ENCODE measurements at places on chromosomes 7 and 10. TPM values are rescaled to one million over a fixed set of nuclear protein-coding genes. Genes with fewer than 3 reads are reported as not detected.

Gene ARMS2
- total RNA-seq, result not detected

Gene SOSTDC1
- total RNA-seq, result not detected

Gene LIPK
- not detected for total RNA-seq

Gene MYH16
- 0.51 TPM for total RNA-seq

Gene HPS1
- 37.8 TPM for total RNA-seq

Gene CC2D2B
- not detected for total RNA-seq

Gene FEZF1
- not detected for total RNA-seq

Gene CSTF2T
- 14.6 TPM for total RNA-seq

Gene VSTM4
- 0.36 TPM for total RNA-seq

Gene OR6B1
- not detected for total RNA-seq

Gene CDC14C
- not detected for total RNA-seq

All from A549 treated with RU486 at 1 μM for 4 hours (cell line).